Glutamatergic neuron (in vitro differentiated cells): ENCODE measurements at places on chromosomes 2 and 18. TPM values are rescaled to one million over a fixed set of nuclear protein-coding genes. Genes with fewer than 3 reads are reported as not detected.

CHRNG gene
- 3.5 TPM for total RNA-seq

TDRD15 gene
- not detected for total RNA-seq

RBMS1 gene
- 142 TPM for total RNA-seq

SERPINB5 gene
- total RNA-seq, result not detected

KCNK3 gene
- total RNA-seq, result 21.7 TPM

ZSCAN30 gene
- 41.0 TPM for total RNA-seq

PRKAG3 gene
- not detected for total RNA-seq

ARHGAP28 gene
- 36.8 TPM for total RNA-seq

AQP12B gene
- total RNA-seq, result not detected

LCT gene
- not detected for total RNA-seq

GRCh38 chr18:52572036-52573000 is 232.3 kb downstream of the DCC start:
- no peaks in the 10 kb centered on the region for H3K36me3 ChIP-seq
- no peak overlapping the region for H3K4me3 ChIP-seq
- peaks cover 2% of the 10 kb centered on the region for H3K27me3 ChIP-seq
- peaks cover 6% of the 10 kb centered on the region for H3K4me1 ChIP-seq
- no peak for DNase-seq

- H3K36me3 ChIP-seq, result no peaks in the 10 kb centered on the region
- no peak overlapping the region for H3K4me3 ChIP-seq
- H3K4me1 ChIP-seq, result no peaks in the 10 kb centered on the region
These were observed 389.2 kb downstream of the CBLN2 start for GRCh38 chr18:72154926-72155325.

DNA sequence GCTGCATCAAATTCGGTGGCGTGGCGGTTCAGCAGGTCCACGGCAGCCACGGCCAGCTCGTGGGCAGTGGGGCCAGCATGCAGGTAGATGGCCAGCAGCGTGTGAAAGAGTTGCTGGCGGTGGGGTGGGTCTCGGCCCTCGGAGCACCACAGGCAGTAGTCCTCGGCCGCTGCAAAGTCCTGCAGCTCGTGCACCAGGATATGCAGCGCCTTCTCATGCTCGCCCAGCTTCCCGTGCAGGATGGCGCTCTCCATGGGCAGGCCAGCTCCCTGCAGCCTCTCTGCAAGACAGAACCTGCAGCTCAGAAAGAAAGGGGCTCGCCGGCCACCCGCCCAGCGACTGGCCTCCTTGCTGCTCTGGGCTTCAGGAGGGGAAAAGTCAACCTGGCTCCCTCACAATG is 27.9 kb downstream of the GPR45 start:
- peaks cover 2% of the 10 kb centered on the region for H3K27me3 ChIP-seq
- DNase-seq, result no peak
- H3K36me3 ChIP-seq, result no peaks in the 10 kb centered on the region
- peaks cover 6% of the 10 kb centered on the region for H3K4me1 ChIP-seq
- H3K27ac ChIP-seq, result no peak overlapping the region

GRCh38 chr2:11933854-11934253 is 187.4 kb downstream of the LPIN1 start:
- H3K4me3 ChIP-seq, result no peak overlapping the region
- H3K27ac ChIP-seq, result no peak overlapping the region
- peaks cover 3% of the 10 kb centered on the region for H3K4me1 ChIP-seq
- no peak for DNase-seq

DNA sequence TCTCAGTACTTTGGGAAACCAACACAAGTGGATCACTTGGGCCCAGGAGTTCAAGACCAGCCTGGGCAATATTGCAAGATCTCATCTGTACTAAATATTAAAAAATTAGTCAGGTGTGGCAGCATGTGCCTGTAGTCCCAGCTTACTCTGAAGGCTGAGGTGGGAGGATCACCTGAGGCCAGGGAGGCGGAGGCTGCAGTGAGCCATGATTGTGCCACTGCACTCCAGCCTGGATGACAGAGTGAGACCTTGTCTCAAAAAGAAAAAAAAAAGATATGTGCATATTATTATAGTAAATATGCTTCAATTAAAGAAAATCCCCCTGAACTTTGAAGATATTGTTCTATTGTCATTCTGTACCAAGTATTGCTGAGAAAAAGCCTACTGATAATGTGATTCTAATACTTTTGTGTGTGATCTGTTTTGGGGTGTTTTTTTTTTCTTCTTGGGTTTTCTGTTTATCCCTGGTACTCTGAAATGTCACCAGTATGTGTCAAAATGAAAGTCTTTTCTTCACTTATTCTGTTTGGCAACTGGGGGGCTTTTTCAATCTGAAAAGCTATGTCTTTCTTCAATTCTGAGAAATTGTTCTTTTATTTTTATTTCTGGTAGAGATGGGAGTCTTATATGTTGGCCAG is 13.2 kb downstream of the NEURL3 start:
- no peaks in the 10 kb centered on the region for H3K27me3 ChIP-seq
- no peak overlapping the region for H3K4me3 ChIP-seq
- no peaks in the 10 kb centered on the region for H3K4me1 ChIP-seq
- no peak for DNase-seq
- no peak overlapping the region for H3K27ac ChIP-seq
- H3K36me3 ChIP-seq, result peaks cover 4% of the 10 kb centered on the region

- peaks cover 9% of the 10 kb centered on the region for H3K4me1 ChIP-seq
- no peak overlapping the region for H3K27ac ChIP-seq
- H3K36me3 ChIP-seq, result no peaks in the 10 kb centered on the region
- H3K4me3 ChIP-seq, result no peak overlapping the region
These were observed 3.7 kb downstream of the SIGLEC15 start for GRCh38 chr18:45828917-45829811.

- H3K4me1 ChIP-seq, result peaks cover 29% of the 10 kb centered on the region
- H3K27ac ChIP-seq, result no peak overlapping the region
- peak overlapping the region; percentile 11 for H3K4me3 ChIP-seq
These were observed 8.0 kb downstream of the E2F6 start for GRCh38 chr2:11457935-11458334.

DNA sequence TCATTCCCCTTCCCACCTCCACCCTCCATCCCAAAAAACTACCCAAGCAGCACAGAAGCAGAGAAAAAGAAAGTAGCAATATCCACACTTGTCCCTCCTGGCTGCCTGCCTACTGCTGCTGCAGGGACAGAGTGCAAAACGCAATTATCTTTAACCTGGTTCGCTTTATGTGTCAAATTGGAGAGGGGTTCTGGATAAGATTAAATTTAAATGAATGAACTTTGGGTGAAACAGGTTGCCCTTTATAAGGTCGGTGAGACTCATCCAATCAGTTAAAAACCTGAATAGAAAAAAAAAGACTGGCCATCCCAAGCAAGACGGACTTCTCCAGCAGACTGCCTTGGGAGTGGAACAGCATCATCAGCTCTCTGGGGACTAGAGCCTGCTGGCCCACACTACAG is 62.6 kb downstream of the ANKRD44 start:
- no peak overlapping the region for H3K27ac ChIP-seq
- H3K4me3 ChIP-seq, result no peak overlapping the region
- H3K27me3 ChIP-seq, result no peaks in the 10 kb centered on the region
- no peak for DNase-seq
- H3K36me3 ChIP-seq, result no peaks in the 10 kb centered on the region

DNA sequence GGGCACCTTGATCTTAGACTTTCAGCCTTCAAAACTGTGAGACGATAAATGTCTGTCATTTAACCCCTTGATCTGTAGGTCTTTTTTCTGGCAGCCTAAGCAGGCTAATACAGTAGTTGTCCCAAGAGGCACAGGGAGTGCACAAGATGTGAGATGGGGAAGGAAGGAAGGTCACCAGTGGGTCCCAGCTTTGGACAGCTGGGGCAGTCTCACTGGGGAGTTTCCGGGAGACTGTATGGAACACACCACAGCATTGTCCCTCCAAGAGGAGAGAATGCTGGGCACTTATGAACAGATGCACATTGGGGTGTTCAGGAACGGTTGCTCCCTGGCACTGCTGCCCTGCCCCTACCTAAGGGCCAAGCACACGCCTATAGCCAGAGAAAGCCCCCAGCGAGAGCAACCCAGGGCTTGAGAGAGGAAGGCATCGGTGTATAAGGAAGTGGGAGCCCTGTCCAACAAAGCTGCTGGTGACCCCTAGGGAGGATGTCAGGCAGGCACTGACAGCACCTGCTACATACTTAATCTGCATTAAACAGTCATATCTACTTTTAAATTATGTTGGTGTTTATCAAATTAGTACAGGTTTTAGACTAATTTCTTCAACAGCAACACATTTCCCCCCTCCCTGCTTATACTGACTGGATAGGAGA is 11.6 kb upstream of the NCK2 start:
- H3K4me1 ChIP-seq, result peaks cover 3% of the 10 kb centered on the region
- no peak overlapping the region for H3K27ac ChIP-seq
- no peak overlapping the region for H3K4me3 ChIP-seq
- no peak for DNase-seq
- no peaks in the 10 kb centered on the region for H3K36me3 ChIP-seq

- no peaks in the 10 kb centered on the region for H3K36me3 ChIP-seq
- H3K4me3 ChIP-seq, result no peak overlapping the region
- H3K27ac ChIP-seq, result no peak overlapping the region
- no peaks in the 10 kb centered on the region for H3K4me1 ChIP-seq
- DNase-seq, result no peak
- no peaks in the 10 kb centered on the region for H3K27me3 ChIP-seq
These were observed 1752.4 kb upstream of the CELF4 start for GRCh38 chr18:39318008-39318407.

GRCh38 chr2:152466980-152467676 is 132.2 kb downstream of the FMNL2 start:
- peak overlapping the region; percentile 86 for H3K27ac ChIP-seq
- peaks cover 79% of the 10 kb centered on the region for H3K4me1 ChIP-seq
- DNase-seq, result no peak

GRCh38 chr2:86442642-86443005 is 1.5 kb downstream of the KDM3A start:
- peaks cover 19% of the 10 kb centered on the region for H3K4me1 ChIP-seq
- peaks cover 24% of the 10 kb centered on the region for H3K36me3 ChIP-seq
- peak overlapping the region; percentile 91 for H3K27ac ChIP-seq
- DNase-seq, result peak; percentile 57
- H3K27me3 ChIP-seq, result peaks cover 9% of the 10 kb centered on the region
- H3K4me3 ChIP-seq, result peak overlapping the region; percentile 99

- no peaks in the 10 kb centered on the region for H3K4me1 ChIP-seq
- no peak overlapping the region for H3K27ac ChIP-seq
- peak; percentile 85 for DNase-seq
- H3K36me3 ChIP-seq, result no peaks in the 10 kb centered on the region
- no peak overlapping the region for H3K4me3 ChIP-seq
- H3K27me3 ChIP-seq, result no peaks in the 10 kb centered on the region
These were observed 18.8 kb downstream of the KLHL41 start for GRCh38 chr2:169528271-169528701.

GRCh38 chr2:192254444-192254843 is 59.7 kb upstream of the TMEFF2 start:
- H3K4me3 ChIP-seq, result no peak overlapping the region
- no peaks in the 10 kb centered on the region for H3K36me3 ChIP-seq
- H3K27me3 ChIP-seq, result no peaks in the 10 kb centered on the region
- DNase-seq, result no peak

- peaks cover 2% of the 10 kb centered on the region for H3K4me1 ChIP-seq
- no peak overlapping the region for H3K4me3 ChIP-seq
- H3K36me3 ChIP-seq, result no peaks in the 10 kb centered on the region
These were observed 334.7 kb upstream of the SLC39A10 start for GRCh38 chr2:195322324-195322723.

- no peak overlapping the region for H3K27ac ChIP-seq
- DNase-seq, result no peak
- H3K4me1 ChIP-seq, result no peaks in the 10 kb centered on the region
- H3K36me3 ChIP-seq, result peaks cover 8% of the 10 kb centered on the region
These were observed 31.9 kb downstream of the KIDINS220 start for GRCh38 chr2:8805278-8806210.

DNA sequence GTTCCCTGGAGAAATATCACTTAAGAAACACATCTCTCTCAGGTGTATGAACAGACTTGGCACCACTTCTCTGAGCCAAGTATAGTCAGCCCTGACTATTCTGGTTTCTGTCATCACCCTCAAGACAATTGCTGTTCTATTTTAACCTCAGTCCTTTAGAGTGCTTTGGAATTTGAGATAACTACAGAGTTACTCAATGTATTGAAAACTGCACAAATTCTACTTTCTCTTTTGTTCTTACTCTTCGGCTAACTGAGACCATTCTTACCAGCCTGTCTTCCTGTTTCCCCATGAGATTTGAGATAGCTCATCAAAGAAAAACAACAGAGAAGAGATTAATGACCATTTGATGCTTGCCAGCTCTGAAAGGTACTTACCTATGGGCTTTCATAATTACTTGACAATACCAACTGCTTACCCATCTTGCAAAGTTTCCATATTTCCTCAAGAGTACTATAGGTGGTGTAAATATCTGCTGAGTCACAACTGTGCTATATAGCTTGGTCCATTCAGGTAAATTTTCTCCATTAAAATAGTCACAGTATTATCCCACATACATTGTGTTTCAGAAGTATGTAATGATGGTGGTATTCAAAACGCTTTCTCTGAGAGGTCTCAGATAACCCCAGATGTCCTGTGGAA is 467.5 kb upstream of the CHST9 start:
- no peak for DNase-seq
- H3K4me1 ChIP-seq, result no peaks in the 10 kb centered on the region
- H3K27me3 ChIP-seq, result no peaks in the 10 kb centered on the region
- no peaks in the 10 kb centered on the region for H3K36me3 ChIP-seq
- no peak overlapping the region for H3K4me3 ChIP-seq

DNA sequence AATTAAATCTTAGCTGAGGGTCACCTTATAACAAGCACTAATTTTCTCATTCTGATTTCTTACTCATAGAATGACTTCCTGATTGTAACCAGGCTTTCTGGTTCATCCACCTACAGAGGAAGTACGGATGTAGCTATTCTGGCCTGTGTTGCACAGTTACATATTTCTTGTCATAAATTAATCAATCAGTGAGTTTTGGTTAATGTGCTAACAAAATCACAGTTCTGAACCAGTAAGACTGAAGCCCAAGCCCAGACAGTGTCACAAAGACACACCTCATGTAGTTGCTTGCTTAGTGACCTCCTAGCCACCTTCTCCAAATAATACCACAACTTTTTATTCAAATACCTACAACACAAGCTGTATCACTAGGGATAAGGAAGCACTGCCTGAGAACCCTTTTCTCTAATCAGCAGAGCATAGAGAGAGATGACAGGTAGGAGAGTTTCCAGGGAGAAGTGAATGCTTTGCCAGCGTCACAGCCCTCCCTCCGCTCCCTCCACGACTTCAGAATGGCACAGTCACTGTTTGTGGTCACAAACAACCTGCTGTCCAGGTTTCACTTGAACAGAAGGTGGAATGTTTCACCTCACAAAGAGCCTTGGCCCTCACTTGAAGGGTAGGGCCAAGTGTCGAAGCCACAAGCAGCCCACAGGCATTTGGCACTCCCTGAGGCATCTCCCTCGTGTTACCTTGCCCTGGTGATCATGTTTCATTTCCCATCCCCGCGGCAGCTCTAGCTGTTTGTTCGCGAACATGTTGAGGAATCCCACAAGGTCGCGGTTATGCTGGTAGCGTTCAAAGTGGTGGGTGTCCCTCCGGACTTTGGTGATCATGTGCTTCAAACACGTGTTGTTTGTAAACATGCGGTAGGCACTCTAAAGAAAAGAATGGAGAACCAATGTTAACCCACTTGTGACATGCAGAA is 120.8 kb upstream of the STK17B start:
- H3K4me3 ChIP-seq, result no peak overlapping the region
- H3K4me1 ChIP-seq, result no peaks in the 10 kb centered on the region
- H3K27me3 ChIP-seq, result no peaks in the 10 kb centered on the region
- no peaks in the 10 kb centered on the region for H3K36me3 ChIP-seq
- H3K27ac ChIP-seq, result no peak overlapping the region
- no peak for DNase-seq

GRCh38 chr2:226575928-226576327 is 223.7 kb downstream of the IRS1 start:
- no peak for DNase-seq
- no peak overlapping the region for H3K4me3 ChIP-seq
- H3K27me3 ChIP-seq, result no peaks in the 10 kb centered on the region
- H3K27ac ChIP-seq, result no peak overlapping the region
- no peaks in the 10 kb centered on the region for H3K36me3 ChIP-seq
